ENCODE measurements at places on chromosomes 13 and 19. TPM values are rescaled to one million over a fixed set of nuclear protein-coding genes. Genes with fewer than 3 reads are reported as not detected.

DNA sequence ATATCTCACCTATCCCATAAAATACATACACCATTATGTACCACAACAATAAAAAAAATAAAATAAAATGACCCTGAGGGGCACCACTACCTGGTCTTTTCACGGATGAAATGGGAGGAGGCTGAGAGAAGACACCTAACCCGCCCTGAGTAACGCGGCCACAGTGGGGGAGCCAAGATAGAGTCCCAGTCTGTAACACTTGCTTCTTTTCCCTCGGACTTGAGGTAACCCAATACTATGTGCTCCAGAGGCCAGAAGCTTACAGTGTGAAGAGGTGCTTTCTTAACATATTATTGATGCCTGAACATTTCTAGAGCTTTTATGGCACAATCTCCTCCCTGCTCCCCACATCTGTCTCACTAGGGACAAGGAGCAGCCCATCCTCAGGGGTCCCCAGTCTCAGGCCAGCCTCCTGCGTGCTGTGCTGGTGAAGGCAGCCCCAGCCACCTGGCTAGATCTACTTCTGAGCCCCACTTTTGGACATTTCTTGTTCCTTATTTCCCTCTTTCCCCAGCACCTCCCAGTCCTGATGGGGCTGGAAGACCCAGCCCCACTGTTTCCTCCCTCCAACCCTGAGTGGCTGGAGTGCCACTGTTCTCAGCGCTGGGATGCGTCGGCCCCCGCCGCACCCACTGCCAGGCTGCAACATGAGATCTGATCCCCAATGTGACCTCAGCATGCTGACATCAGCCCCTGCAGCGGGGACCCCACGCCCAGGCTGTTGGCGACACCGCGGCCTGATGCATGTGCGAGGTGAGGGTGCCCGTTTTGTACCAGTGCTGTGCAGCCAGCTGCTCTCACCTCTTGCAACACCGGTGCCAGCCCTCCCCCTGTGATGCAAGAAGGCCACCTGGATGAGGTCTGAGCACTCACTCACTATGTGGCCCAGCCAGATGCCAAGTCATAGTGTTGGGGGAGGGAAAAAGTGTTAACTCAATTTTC lies 143.3 kb downstream of the DCLK1 start:
- DNase-seq, result no peak
- H3K27ac ChIP-seq, result no peak overlapping the region
- H3K27me3 ChIP-seq, result peaks cover 51% of the 10 kb centered on the region
- no peak overlapping the region for H3K4me3 ChIP-seq

DNA sequence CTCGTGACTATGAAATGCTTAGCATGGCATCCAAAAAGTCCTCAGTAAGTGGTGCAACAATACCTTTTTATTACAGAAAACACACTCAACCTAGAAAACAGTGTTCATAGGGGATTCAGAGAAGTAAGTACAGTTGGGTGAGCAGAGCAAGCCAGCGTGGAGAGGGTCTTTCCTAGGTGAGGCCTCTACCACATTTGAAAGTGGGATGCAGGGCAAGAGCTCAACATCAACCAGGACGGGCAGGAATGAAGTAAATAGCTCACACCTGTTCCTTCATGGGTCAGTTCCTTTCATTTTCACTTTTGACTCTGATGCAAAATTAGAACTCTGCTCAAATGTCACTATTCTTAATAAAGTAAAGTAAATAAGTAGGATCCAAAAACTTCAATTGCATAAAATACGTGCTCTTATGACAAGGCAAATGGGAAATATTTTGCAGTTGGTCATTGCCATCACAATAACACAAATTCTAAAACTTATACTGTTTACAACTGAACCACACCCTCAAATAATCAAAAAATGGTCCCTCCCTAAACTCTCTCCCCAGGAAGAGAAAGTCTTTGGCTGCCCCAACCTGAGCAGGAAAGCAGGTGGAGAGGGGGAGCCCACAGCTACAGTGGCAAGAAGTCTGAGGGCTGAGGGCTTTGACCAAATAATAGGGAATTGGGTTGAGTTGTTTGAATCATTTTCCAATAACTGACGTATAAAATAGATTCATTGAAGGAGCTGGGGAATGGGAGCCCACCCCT lies 20.2 kb downstream of the CHAMP1 start:
- H3K27ac ChIP-seq, result no peak overlapping the region
- DNase-seq, result no peak
- H3K36me3 ChIP-seq, result peaks cover under 1% of the 10 kb centered on the region
- peaks cover under 1% of the 10 kb centered on the region for H3K4me1 ChIP-seq

Gene SPTBN4
- 0.48 TPM for total RNA-seq

GRCh38 chr13:63381078-63381859 lies 1965.6 kb upstream of the PCDH20 start:
- H3K4me3 ChIP-seq, result no peak overlapping the region
- DNase-seq, result no peak
- no peak overlapping the region for H3K27ac ChIP-seq

Gene ZNF540
- 1.9 TPM for total RNA-seq

GRCh38 chr19:43781630-43782310 lies 997 bp upstream of the KCNN4 start:
- H3K36me3 ChIP-seq, result no peaks in the 10 kb centered on the region
- H3K4me3 ChIP-seq, result no peak overlapping the region
- H3K4me1 ChIP-seq, result peaks cover 60% of the 10 kb centered on the region
- H3K27me3 ChIP-seq, result no peaks in the 10 kb centered on the region

Gene SSC5D
- 22.1 TPM for total RNA-seq

All from osteocyte (in vitro differentiated cells).